T-cell (primary cell): ENCODE measurements at places on chromosomes 7 and 10.
A peak's percentile ranks its signal among the peaks of the same experiment; 100 is the strongest.

GRCh38 chr7:51160990-51161615 lies 155.5 kb downstream of the COBL start:
- no peaks in the 10 kb centered on the region for H3K36me3 ChIP-seq
- H3K27ac ChIP-seq: no peak overlapping the region
- no peaks in the 10 kb centered on the region for H3K4me1 ChIP-seq
- H3K27me3 ChIP-seq: peaks cover 2% of the 10 kb centered on the region

DNA sequence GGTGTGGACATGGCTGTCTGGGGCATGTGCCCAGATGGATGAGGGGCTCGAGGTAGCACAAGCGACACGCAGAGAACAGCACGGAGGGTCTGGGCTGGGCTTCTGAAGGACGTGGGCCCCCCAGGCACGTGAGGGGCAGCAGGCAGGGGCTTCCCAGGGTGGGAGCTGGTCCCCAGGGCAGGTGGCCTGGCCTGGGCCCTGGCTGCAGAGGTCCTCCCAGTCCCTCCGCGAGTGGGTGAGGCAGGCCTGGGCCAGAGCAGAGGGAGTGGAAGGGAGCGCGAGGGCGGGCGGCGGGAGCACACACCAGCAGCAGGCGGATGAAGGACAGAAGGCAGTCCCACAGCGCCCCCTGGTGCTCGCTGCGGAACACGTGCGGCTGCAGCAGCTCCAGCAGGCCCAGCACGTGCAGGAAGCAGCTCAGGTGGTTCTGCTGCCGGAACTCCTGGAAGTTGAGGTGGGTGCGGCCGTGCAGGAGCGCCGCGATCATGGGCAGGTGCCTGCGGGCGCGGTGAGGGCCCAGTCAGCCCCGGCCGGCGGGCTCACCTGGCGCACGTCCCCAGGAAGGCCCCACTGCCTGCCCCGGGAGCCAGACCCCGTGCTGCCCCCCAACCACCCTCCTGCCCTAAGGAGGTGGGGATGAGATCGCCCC lies 14.7 kb upstream of the MICALL2 start:
- peak overlapping the region; percentile 29 for H3K27ac ChIP-seq
- no peaks in the 10 kb centered on the region for H3K27me3 ChIP-seq
- H3K4me3 ChIP-seq: no peak overlapping the region
- DNase-seq: peak; percentile 80

DNA sequence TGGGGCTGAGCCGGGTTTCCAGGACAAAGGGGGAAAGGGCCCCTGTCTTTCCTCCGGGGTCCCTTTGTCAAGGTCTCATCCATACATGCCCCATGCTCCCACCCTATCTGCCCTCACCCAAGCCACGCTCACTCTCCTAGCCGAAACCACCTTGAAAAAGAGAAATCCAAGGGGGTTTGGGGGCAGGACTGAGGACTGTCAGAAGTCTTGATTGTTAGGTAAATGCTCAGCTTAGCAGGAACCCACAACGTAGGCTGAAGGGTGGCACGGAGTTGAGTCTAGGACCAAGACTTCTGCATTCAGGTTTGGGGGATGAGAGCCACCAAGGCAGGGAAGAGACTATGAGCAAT lies 719 bp upstream of the PGAM2 start:
- no peak overlapping the region for H3K4me3 ChIP-seq
- H3K27me3 ChIP-seq: no peaks in the 10 kb centered on the region
- no peak for DNase-seq
- no peaks in the 10 kb centered on the region for H3K4me1 ChIP-seq

GRCh38 chr7:119105381-119105780 lies 880.9 kb downstream of the ANKRD7 start:
- H3K36me3 ChIP-seq: no peaks in the 10 kb centered on the region
- H3K4me3 ChIP-seq: no peak overlapping the region
- H3K27ac ChIP-seq: no peak overlapping the region
- no peak for DNase-seq

- H3K4me3 ChIP-seq: no peak overlapping the region
- peaks cover 6% of the 10 kb centered on the region for H3K4me1 ChIP-seq
- H3K27ac ChIP-seq: no peak overlapping the region
- DNase-seq: no peak
Observed at GRCh38 chr7:26381476-26382353, 90.1 kb downstream of the SNX10 start.
